T-helper 22 cell (primary cell): ENCODE measurements at places on chromosomes 4 and X.

- DNase-seq: no peak
Observed at GRCh38 chrX:135484641-135485289, 35.7 kb upstream of the INTS6L start.

DNA sequence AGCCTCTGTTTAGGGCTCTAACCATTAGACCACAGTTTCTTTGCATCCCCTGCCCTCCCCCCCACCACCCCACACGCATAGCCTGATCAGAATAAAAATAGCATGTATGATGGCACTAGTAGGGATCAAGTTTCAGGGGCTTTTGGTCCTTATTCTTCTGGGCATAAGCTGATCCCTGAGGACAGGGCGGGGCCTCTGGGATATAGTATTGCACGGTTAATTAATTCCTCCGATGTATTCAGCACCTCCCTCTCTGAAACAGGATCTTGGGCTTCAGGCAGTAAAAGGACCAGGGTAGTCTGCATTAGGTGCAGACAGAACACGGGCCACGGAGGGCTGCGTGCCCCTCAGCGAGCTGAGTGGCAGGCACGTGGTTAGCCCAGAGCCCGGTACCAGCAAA lies 57.1 kb downstream of the ELF4 start:
- DNase-seq: no peak

- no peak for DNase-seq
Observed at GRCh38 chrX:125172531-125172930, 147.1 kb upstream of the TEX13C start.

DNA sequence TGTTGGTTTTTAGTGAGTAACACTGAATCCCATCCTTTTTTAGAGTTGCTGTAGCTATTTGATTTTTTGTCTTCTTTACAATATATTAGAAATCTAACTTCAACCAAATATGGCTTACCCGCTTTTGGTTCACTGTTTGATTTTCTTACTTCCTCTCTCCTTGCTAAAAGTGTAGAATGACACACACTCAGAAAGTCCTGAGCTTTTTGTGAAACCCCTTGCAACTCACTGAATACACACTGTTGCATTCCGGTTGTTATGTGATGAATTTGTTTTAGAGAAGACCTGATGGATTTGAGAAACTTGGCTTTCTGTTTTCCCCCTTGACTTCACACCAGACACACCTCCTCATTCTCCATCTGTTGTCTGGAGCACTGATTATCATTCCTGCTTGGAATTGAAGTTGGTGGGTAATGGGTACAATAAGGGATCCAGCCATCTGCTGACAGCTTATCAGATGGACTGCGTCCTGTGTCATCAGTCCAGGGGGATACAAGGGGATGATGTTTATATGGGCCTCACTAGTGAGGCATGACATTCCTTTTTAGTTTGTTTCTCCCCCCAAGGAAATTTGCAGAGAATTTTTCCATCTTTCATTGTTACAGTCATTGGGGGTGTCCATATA lies 5.2 kb downstream of the TMEM164 start:
- DNase-seq: no peak

DNA sequence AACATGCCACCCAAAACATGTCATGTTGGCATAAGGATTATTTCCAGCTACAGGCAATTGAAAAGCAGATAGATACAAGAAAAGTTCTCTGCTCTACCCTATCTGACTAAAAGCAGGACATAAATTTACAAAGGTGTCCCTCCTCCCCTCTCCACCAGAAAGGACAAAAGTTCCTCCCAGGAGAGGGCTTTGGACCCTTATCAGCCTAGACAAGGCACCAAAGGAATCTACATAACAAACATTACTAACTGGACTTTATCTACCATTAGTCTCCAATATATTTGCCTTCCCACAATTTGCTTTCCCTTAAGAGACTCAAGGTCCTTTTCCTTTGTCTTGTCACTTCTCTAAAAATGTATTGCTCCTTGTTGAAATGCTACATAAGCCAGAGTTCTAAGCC lies 55.6 kb downstream of the ADGRA3 start:
- DNase-seq: no peak

- no peak for DNase-seq
Observed at GRCh38 chr4:150358691-150359090, 223.3 kb upstream of the MAB21L2 start.

DNA sequence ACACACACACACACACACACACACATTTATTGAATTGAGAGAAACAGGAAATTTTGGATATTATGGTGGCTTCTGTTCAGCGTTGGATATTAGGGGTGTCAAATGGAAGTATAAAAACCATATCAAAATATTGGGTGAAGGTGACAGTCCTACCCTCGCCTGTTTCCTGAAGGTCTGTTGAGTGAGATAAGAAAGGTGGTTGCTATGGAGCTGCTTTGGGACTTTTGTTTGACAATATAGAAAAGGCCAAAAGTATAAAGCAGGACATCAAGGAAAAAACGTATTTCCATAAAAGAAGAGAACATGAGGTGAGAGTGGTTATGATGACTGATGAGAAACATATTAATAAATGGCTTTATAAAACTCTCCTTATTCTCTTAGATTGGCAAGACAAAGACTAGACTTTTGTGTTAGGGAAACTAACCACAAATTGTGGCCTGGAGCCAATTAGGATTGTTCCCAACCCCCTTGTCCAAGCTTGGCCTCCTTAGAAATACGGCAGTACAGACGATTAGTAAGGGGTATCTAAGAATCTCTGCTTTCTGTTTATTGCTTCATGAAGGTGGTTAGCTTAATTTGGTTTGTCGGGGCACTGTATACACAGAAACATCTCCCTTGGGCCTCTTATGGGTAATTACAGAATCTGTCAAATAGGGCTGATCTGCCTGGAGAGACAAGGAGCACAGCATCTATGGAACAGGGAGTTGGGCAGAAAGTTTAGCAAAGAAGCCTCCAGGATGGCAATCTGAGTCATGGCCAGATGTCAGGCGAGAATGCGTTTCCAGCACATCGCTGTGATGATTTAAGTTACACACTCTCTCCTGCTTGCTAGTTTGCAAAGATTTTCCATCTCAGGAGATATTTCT lies 198.0 kb downstream of the CBR4 start:
- no peak for DNase-seq

- no peak for DNase-seq
Observed at GRCh38 chrX:6225911-6226595, 2.6 kb downstream of the NLGN4X start.

- DNase-seq: no peak
Observed at GRCh38 chr4:2691952-2692435, 64.1 kb downstream of the TNIP2 start.

DNA sequence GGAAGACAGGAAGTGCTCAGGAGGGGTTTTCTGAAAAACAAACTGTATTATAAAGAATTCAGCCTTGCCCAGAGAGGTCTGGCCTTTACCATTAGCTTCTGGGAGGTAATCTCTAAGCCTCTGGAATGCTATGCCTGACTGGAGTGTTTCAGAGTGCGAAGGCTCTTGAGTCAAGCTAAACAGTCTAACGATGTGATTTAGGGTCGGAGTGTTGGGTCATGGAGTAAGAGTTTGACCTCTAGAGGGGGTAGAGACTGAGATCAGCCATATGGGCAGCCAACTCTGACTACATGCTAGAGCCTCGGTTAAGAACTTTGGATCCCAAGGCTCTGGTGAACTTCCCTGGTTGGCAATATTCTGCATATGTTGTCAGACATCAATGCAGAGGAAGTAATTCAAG lies 15.0 kb downstream of the BOD1L1 start:
- no peak for DNase-seq
